ENCODE measurements at places on chromosomes 12 and 14.

- no peak for DNase-seq
Measured at GRCh38 chr12:98198261-98198982, 317.0 kb upstream of the TMPO start.

GRCh38 chr14:21527318-21527679 lies 1.2 kb upstream of the SALL2 start:
- DNase-seq = no peak

- no peak for DNase-seq
Measured at GRCh38 chr12:27805238-27805637, 25.2 kb upstream of the MANSC4 start.

DNA sequence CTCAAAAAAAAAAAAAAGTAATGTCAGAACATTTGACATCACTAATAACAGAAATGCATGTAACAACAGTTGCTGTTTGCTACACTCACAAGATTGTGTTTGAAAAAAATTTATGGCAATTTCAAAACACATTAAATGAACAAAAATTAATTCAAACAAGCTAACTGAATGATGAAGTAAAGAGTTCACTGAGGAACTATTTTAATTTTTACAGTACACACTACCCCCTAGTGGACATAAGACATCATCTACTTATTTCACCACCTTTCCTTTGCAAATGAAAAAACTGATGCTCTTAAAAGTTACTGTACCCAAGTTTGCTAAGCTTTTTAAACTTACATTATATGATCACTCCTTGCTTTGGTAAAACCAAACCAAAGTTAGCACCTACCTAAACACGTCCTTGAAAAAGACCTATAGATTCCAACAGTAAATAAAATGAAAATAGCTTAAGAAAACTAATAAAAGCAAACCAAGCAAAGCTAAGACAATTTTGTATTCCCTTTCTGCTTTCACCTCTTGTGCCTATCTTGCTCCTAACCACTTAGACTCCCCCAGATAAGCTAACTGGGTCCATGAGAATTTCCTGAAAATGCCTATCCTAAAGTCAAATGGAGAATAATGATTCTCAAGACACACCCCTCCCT lies 22.2 kb downstream of the UBE2N start:
- DNase-seq = no peak

GRCh38 chr14:90788031-90788430 lies 28.2 kb downstream of the TTC7B start:
- DNase-seq = no peak

DNA sequence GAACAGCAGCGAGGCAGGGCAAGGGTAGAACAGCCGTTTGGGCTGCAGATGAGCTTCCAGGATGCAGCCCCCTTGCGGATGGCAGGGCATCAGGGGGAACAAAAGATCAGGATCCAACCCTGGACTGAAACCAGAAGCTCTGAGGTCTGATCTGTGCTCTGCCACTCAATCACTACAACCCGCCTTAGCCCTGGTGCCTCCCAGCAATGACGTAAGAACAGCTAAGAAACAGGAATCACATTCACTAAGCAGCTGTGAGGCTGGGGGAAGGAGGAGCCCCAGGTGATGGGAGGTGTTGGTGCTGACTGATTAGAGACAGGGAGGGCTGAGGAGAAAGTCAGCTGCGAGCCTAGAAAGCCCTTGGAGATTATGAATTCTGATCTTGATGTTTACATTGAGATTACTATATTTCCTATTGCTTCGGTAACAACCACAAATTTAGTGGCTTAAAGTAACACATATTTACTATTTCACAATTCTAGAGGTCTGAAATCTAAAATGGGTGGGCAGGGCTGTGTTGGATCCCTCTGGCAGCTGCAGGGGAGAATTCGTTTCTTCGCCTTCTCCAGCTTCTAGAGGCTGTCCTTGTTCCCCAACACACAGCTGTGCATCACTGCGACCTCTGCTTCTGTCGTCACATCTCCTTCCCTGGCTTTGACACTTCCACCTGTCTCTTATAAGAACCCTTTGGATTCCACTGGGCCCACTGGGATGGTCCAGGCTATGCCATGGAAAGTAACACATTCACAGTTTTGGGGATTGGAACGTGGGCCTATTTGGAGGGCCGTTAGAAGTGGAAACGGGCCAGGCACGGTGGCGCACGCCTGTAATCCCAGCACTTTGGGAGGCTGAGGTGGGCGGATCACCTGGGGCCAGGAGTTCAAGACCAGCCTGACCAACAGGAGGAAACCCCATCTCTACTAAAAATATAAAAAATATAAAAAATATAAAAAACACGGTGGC lies 6.1 kb upstream of the CD9 start:
- DNase-seq = no peak

DNA sequence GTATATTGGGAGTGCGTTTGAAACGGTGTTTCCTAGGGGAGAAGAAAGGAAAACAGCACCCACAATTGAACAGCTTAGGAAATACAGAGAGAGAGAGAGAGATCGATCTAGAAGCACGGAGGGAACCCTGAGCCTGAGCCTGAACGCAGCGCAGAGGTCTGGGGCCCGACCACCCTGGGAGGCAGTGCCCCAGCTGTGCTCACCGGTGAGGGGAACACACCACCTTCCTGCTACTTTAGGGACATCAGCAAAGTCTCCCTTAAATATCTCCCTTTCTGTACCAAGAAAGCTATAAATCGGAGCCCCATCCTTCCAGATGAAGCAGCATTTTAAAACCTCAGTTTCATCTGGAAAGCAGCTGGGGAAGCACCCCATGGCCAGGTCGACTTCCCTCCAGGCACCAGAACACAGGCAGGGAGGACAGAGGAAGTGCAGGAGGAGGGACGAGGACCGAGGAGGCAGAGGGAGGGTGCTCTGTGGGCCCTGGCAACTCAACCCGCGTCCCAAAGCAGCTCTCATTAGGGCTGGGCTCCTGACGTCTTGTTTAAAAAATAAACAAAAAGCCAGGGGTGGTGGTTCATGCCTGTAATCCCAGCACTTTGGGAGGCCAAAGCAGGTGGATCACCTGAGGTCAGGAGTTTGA lies 12.2 kb downstream of the RIMBP2 start:
- no peak for DNase-seq

DNA sequence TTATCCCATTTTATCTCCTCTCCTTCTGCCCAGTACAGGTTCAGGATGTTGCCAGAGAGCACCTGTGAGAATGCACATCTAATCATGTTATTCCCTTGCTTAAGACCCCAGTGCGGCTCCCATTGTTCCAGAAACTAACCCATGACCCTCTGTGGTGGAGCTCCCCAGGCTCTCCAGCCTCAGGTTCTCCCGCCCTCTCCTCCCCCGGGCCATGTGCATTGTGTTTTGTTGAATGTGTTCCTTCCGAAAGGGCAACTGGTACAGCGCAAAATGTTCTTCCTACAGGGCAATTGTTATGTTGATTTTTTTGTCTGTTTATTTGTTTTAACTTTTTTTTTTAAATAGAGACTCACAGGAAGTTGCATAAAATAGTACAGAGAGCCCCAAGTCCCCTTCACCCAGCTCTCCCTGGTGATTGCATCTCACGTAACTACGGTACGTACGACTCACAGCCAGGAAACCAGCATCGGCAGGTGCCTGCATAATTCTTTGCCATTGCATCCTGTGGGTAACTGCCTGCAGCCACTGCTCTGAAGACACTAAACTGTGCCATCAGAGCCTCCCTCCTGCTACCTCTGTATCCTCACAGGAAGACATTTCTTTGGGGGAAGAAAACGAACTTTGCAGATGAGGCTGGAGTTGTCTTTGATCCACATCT lies 31.2 kb downstream of the TMEM132C start:
- no peak for DNase-seq

DNA sequence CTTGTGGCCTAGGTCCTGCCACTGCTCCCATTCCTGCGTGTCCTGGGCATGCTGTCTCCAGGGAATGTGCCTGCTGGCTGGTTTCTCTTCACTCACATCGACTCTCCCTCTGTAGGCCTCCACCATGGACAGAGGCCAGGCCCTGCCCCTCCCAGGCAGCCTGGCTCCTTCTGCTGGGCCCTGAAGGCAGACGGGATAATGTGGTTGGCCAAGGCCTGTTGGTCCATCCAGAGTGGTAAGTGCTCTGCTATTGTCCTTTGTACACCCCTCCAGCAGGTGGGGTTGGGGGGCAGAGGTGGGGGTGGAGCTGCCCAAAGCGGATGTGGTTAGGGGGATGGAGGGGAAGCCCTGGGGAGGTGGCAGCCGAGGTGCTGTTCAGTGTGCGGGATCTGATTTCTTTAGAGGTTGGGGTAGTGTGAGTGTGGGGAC lies 9.5 kb upstream of the NR4A1 start:
- DNase-seq = no peak

GRCh38 chr12:120583478-120584030 lies 2.4 kb upstream of the POP5 start:
- peak; percentile 89 for DNase-seq

- DNase-seq = no peak
Measured at GRCh38 chr14:75040507-75040906, 10.8 kb downstream of the MLH3 start.

- DNase-seq = peak; percentile 68
Measured at GRCh38 chr12:55724226-55724939, 4.2 kb downstream of the RDH5 start.

GRCh38 chr12:132270969-132271754 lies 58.2 kb downstream of the GALNT9 start:
- DNase-seq = no peak

GRCh38 chr12:126247936-126248335 lies 1182.7 kb downstream of the AACS start:
- DNase-seq = no peak

DNA sequence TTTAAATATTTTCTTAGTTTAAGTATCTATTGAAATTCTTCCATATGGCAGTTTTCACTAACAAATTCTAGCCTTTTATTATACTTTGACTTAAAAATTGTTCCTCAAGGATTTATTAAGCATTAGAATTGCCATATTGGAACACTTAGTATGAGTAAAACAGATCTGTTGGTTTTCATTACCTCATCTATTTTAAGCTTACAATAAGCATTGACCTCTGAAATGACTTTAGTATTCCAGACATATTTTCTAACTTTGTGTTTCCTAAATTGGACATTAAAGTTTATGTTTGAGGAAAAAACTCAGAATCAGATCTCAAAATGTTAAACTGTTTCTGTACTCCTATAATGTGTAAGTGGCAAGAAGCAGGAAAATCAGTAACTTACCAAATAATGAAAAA lies 48.4 kb downstream of the CSRP2 start:
- no peak for DNase-seq

DNA sequence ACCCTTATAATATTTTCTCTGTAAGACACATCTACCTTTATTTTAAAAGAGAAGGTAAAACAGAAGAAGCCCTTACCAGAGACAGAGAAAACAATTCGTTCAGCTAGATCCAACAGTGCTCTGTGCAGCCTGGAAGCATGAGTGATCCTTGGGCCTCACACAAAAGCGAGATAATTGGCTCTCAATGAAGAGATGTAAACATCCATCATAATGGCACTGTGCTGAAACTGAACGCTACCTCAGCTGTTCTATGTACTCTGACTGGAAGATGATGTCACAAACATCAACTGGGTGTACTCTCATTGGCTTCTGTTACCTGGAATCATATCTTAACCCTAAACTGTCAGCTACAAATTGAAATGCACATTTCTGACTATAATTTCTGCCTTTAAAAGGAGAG lies at the start of gene MGAT4C:
Gene MGAT4C, minus strand, starts transcription at position 229 of the 400 bp plus-strand sequence.
- DNase-seq = no peak

DNA sequence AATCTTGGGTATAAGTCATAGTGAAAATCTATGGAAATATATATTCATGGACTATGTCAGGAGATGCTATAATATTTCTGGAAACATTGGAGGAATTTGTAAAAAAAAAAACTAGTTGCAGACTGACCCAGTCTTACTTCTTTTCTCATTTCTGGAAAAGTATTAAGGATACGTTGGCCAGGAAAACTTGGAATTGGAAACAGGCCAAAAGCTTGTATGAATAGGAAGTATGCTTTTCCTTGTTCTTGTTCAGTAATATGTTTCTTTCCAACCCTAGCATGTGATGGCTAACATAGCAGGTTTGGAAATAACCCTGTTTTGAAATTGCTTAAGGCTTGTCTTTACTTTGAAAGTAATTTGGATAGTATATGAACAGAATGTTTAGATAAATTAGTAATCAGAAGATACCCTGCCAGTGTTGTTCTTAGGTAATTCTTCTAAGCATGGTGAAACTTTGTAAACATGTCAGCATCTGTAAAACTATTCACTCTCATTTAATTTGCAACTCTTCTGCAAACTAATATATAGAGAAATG lies 316.2 kb downstream of the NPAS3 start:
- no peak for DNase-seq

DNA sequence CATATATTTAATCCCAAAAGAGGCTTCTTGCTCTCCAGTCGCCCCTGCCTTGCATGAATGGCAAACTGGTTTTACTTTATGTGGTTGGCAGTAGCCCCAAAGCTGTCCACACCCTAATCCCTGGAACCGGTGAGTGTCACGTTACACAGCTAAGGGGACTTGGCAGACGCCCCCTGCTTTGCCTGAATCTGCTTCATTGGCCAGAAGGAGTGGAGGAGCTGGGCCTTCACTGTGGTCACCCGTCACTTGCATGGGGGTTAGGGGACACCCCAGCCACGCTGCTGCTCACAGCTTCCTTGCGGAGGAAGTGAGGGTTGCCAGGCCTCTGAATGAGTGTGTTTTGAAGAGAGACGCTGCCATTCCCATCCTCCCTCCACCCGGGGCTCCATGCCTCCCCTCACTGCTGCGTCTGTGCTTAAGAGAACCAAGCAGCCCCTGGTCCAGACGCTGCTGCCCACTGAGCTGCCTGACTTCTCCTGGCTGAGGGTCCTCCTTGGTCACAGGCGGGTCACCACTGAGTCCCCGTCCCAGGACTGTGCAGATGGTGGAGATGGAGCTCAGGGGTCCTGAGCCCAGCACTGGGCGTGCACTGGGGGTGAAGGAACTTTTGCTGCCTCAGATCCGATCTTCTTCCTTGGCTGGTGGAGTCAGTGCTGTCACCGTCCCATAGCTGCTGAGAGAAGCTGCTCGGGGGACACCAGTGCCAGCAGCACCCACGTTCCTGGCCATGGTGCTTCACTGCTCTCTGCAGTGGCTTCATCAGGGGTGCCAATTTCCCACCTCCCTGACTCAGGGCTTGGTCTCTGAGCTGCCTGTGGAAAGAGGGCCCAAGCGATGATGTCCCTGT lies 39.8 kb downstream of the GALNT9 start:
- DNase-seq = no peak

DNA sequence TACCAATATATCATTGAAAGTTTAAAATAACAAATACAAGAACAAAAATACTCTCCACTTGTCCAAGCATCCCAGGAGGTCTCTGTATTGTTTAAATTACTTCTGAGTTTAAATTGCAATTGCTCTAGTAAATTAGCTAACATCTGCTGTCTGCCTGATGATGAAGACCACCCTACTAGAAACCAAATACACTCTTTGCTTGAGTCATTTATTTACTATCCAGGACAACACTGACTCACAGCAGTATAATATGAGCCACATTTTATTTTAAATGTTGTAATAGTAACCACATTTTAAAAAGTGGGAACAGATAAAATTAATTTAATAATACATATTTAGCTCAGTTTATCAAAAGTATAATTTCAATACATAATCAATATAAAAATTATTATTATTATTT lies 62.9 kb upstream of the EEA1 start:
- DNase-seq = no peak

DNA sequence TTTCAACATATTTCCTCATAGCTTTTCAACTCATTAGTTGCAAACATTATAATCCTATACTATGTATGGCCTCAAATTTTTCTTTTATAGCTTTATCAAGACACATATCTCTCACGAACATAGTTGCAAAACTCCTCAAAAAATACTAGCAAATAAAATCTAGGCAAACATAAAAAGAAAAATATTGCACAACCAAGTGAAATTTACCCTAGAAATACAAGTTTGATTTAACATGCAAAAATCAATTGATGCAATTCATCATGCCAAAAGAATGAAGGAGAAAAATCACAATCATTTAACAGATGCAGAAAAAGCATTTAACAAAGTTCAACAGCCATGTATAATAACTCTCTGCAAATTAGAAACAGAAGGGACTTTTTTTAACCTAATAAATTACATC lies 33.3 kb upstream of the KCNH5 start:
- no peak for DNase-seq
